Activated naive CD8-positive, alpha-beta T cell treated with anti-CD3 and anti-CD28 coated beads, Interleukin-2, amount 50 U/mL, for 16 hours (primary cell): ENCODE measurements at places on chromosomes 6 and 20.

- DNase-seq, result no peak
Measured at GRCh38 chr6:28953585-28954258, 29.9 kb upstream of the TRIM27 start.

- no peak for DNase-seq
Measured at GRCh38 chr6:73747289-73747688, 51.3 kb downstream of the CD109 start.

DNA sequence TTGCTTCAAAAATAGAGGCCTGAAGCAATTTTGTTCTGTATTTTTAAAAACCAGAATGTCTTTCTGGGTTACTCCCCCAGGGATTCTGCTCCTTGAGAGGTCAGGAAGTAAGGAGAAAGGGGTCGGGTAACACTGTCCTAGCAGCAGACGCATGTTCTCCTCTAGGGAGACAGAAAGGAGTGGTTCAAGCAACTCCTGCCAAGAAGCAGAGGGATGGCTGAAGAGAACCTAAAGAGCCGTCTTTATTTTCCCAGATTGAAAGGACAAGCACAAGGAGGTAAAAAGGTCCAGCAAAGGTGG, 58.0 kb upstream of the SLC4A11 start:
- DNase-seq, result no peak

GRCh38 chr6:40931931-40932330, 107.1 kb downstream of the UNC5CL start:
- DNase-seq, result no peak

- no peak for DNase-seq
Measured at GRCh38 chr20:17012546-17013226, 214.2 kb upstream of the PCSK2 start.

DNA sequence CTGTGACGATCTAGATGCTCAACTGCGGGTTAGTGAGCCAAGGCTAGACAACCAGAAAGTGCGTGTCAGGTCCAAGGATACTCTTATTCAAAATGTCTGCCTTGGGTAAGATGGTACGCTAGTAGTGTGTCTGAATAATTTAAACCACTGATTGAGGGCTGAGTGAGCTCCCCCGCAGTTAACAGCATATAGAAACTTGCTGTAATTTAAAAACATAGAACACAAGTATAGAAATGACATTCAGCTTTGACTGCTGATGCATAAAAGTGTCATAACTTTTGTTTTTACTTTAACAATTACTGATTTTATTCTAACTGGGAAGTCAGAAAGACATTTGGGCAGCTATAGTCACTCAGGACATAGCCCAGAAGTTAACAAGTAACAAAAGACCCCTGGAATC, 45.6 kb upstream of the SLC22A1 start:
- no peak for DNase-seq

DNA sequence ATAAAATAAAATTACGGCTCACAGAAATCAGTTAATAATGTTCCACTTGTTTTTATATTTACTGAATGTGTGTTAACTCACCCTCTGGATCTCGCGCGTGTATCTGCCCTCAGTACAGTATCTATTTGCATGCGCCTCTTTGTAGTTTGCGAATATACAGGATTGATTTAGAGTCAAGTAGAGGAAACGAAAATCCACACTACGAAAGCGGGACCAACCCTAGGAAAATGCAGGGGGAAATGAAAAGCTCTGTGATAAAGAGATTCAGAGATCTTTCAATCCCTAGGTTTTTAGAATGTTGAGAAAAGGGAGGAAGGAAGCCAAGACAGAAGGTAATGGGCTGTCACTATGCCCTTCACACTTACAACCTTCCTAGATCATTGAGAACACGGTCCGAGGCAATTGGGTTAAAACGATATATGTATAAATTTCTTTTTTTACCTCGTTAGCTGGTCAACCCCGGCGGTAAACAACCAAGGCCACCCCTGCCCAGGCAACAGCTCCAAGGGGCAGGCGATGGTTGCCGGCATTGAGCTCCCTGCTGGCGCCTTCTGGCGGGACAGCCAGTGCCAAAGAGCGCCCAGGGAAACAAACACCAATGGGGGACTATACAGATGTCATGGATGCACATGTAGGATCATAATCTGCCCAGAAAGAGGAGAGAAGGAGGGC, 792 bp upstream of the FUT9 start:
- DNase-seq, result no peak

DNA sequence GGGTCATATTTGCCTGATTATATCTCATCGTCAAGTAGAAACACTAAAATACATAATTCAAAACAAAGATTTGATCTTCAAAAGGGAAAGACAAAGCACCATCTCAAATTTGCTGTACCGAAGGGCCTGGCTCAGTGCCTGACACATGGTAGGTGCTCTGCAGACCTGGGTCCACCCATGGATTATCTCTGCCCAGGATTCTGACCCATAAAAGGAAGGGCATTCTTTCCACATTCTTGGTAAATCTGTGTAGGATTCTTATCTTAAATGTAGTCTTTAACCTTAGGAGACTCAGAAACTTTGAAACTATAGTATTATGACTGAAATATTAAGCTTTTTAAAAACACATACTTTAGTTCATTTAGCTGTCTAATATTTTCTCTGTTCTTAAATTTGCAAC, 274.1 kb upstream of the FLRT3 start:
- DNase-seq, result no peak

- DNase-seq, result no peak
Measured at GRCh38 chr20:19888269-19888671, 128.9 kb upstream of the NAA20 start.

DNA sequence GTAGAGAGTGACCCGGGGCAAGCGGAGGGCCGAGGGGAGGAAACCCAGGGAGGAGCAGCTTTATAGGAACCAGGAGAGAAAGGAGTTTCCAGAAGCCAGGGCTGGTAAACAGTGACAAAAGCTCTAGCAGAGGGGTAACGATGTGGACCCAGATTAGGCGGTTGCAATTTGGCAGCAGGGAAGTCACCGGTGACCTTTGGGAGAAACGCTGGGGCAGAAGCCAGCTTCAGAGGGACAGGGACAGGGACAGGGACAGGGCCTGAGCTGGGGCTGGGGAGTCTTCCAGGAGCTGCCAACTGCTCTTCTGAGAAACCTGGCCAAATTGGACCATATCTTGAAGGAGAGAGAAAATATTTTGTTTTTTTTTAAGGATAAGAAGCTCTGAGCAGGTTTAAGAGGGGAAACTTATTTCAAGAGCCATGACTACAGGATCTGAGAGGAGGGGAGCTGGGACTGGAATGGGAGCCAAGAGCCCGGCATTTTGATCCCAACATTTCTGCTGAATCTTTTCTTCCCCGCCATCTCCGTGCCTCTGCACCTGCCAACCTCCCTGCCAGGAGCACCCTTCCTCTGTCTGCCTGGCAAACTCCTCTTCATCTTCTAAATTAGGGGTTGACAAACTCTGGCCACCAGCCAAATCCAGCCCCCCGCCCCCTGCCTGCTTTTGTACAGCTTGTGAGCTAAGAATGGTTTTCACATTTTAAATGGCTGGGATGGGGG, 22.6 kb upstream of the PREX1 start:
- no peak for DNase-seq

DNA sequence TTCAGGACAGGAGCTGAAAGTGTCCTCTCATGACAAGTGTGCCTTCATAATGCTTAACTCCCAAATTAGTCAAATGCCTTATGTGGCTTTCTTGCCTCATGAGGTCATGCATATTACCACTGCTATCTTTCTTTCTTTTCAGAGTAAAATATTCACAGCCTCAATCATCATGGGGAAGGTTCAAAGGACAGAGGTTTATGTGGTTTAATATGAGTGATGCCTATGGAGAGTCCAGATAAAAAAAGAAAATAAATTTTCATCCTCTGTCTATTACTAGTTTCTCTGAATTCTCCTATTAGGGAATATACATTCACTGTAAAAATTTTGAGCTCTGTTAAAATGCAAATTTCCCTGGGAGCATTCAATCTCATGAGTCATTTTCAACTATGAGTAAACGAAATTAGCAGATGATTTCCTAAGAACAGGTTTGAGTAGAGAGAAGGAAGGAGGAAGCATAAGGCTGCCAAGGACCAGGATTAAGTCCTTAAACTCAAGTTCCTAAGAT, 396.9 kb upstream of the ADGRB3 start:
- DNase-seq, result no peak

DNA sequence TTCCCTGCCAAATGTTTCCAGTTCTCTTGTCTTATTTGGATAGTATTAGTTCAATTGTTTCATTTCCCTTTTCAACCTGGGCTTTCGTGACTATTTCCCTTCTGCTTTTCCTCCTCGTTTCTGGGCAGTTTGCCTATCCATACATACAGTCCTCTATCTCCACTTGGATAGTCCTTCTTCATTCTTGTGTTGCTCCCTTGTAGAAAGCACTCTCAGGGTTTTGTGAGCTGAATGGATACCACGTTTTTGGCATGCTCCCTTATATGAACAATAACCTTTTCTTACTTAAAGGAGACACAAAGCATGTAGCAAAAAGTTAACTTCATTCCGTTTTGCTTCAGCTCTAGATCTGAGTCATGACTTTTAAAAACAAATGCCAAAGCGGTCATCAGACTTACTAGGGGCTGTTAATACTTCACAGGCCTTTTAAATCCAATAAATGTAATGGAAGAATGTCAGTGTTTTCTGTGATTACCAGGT, 16.6 kb downstream of the CRYBG1 start:
- no peak for DNase-seq

- DNase-seq, result no peak
Measured at GRCh38 chr6:124757560-124757959, 204.7 kb upstream of the RNF217 start.

GRCh38 chr6:159012201-159012600, 12.2 kb upstream of the RSPH3 start:
- no peak for DNase-seq

DNA sequence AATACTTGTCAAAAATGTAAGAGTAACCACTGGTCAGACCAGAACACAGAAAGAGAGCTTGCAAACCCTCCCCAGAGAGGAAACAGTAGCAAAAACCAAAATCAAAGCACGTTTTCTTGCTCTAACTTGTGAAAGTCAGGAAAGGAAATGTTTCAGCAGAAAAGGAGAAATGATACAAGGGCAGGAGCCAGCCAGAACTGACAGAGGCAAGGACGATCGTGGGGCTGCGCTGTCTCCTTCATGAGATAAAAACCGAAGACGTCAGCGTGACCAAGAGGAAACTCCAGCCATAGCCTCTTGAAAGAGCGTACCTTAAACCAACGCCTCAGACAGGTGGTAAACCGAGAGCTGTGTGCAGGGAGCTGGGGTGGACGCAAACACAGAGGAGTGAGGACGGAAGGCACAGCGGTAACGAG, 27.5 kb downstream of the LAMA5 start:
- no peak for DNase-seq

GRCh38 chr6:107115695-107116327, 496 bp upstream of the BEND3 start:
- DNase-seq, result no peak

DNA sequence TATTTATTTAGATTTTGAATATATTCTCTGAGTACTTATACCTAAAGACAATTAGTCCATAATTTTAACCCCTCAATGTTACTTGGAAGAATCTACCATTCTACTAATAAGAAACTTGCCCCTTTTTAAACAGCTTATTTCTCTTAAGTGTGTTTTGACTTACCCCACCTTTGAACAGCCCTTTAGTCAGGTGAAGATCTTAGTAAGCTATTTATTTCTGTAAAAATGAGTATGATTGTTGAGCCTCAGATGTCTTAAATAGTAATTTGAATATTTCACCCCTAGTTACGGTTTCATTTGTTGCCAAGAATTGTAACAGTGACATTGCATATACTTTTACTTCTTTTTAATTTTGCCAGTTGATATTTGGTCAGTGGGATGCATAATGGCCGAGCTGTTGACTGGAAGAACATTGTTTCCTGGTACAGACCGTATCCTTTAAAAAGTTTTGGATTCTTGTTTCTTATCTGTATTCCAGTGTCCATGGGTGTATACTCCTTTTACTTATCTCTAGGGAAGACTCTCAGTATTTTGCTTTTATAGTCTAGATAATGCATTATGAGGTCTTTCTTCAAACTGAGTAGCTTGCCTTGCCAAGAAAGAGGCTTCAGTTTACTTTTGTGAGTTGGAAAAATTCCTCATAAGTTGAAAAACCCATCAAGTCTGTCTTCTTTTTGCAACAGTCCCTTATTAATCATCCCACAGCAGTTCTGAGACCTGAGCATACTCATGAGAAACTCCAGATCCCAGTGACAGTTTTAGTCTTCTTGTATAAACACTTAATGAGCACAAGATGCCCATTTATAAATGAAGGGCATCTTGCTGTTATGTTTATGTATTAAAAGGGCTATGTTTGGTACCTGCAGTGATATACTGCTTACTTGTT, 48.8 kb downstream of the MAPK14 start:
- DNase-seq, result no peak

GRCh38 chr6:82078286-82078908, 169.1 kb downstream of the IBTK start:
- no peak for DNase-seq

DNA sequence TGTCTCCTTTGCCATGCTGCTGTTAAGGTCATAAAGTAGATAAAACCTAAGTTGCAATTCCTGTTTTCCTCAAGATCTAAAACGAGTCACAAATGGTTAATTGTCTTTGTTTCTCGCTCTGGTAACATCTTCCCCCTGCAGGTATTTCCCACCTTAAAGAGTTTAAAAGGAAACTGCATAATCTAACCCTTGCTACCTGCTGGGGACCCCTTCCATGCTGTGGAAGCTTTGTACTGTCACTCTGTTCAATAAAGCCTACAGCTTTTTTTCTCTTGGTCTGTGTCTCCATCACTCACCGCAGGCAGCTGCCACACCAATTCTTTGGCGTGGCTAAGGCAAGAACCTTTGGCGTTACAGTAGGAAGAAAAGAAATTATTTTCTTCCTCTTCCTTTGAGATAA, 117.7 kb upstream of the GJE1 start:
- no peak for DNase-seq

GRCh38 chr6:109498052-109498451, 15.0 kb upstream of the ZBTB24 start:
- DNase-seq, result no peak

DNA sequence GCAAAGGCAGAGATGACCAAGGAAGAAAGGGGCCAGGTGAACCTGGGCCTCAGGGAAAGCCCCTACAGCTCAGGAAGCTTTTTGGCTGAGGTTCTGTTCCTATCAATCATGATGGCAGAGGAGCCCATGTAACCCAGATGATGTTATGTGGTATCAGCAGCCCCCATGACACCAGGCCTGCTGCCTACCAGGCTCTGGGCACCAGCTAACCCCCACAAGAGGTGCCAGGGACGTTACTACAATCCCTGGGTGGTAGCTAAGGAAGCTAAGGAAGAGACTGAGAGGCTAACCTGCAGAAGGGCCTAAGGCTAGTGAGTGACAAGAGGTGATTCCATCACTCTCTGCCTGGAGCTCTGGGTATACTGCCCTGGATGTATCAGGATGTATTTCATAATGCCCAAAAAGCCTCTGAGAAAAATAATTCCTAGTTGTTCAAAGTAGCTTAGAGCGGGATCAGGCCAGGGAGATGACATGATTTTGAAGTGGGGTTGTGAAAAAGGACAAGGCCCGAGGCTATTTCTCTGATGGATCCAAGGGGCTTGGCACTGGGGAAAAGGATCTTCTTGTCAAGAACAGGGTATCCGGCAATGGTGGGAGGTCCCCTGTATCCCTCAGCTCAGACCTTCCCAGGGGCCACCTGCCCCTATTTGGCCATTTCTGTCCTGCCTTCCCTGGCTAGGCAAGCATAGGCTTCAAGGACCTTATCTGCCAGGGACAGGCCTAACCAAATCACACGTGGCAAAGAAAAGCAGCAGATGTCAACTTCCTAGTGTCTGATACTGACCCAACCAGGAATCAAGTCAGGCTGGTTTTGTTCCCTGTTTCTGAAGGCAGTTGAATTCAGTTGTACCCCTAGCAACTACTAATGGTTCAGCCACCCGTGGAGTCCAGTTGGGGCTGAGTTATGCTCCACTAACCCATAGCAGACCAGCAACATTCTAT, 41.3 kb downstream of the PANK2 start:
- DNase-seq, result no peak

GRCh38 chr20:50310673-50311051, 120.0 kb downstream of the CEBPB start:
- DNase-seq, result no peak
